HepG2 (cell line): ENCODE measurements at places on chromosomes 5 and 9. TPM values are rescaled to one million over a fixed set of nuclear protein-coding genes. Genes with fewer than 3 reads are reported as not detected.

DNA sequence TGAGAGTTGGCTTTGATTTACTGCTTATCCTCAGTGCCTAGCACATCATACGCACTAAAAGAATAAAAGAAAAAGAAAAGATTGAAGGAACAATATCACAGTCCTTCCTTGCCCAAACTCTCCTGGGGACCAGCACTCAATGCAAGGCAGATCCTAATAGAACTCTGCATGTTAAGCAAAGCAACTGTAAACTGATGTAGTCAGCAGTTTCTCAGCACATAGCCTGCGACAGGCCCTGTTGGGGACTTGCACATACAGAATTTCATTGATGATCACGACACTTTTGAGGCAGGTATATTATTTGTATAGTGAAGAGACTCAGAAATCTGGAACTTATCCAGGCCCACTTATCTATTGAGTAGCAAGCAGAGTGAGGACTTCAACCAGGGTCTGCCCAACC lies 15.4 kb downstream of the NIPAL4 start:
- no peak for DNase-seq

Gene DNM1
- total RNA-seq, result 0.13 and 0.15 TPM in 2 replicates

Gene CARD9
- total RNA-seq, result 3.6 and 7.4 TPM in 2 replicates

DNA sequence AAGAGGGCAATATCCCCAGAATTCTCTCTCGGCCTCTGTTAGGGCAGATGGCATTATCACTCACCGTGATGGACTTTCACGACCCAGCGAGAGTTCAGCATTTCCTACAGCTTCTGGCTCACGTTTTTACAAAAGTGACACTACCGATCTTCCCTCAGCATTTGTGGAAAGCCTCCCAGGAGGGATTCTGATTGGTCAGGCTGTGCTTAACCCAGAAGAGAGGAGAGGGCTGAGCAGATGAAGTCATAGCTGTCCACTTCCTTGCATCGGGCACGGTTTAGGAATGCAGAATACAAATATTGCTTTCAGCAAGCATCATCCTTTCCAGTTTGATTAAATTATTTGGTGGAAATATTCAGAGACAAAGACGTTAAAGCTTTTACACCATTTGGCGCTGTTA lies 277.4 kb upstream of the MSX2 start:
- no peak for DNase-seq

DNA sequence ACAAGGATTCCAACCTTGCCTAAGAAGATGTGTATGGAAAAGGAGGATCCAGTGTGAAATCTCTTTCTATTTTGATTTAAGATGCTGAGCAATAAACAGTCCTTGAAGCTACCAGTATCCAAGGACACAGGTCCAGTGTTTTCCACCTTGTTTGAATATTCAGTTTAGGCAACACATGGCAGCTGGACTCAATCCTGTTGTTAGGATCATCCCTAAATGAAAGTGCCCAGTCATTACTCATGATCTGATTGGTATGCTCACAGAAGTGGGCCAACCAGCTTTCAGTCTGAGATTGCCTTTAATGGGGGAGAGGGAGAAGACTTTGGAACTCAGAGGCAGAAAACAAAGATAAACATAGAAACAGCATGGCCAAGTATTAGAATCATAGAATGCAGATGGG lies 355.7 kb upstream of the ADAMTSL1 start:
- no peak for DNase-seq

DNA sequence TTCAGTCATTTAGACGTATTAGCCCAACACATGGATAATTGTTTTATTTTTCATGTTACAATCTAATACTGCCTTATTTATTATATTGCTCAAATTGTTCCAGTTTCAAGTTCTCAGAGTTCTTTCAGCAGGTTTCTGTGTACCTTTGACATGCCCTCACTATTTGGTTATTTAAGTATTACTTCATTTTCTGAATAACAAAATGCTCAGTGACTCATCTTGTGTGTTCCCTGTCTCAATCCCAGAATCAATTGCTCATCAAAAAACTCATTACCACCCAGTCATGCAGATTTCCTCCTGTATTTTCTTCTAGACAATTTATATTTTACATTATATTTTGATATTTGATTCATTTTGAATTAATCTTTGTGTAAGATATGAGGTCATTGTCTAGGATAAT lies 562.6 kb downstream of the ANXA1 start:
- DNase-seq, result no peak
